ENCODE measurements at places on chromosomes 2 and 18.

DNA sequence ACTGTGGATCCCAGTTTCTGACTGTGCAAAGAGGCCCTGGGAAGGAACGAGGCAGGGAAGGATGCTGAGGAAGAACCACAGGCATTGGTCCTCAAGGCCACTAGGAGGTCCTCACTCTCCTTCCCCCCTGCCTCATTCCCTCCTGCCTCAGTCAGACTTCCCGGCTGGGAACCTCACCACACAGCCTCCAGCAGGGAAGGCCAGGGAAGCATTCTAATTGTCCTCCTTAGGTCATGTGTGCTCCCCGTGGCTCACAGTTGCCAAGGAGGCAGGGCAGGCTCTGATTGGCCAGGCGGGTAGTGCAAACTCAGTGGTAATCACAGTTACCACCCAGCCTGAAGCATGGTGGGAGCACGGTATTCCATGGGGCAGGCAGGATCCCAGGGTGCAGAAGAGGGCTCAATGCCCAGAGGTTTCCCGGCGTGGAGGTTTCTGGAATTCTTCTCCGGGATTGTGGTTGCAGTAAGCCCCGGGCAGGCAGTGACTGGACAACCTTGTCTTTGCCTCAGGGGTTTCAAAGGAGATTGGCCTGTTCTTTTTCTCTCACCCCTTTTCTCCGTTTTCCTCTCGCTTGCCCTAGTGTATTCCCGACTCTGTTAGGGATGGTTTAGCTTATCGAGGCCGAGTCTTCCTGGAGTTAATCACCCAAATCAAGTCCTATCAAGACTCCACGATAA, 27.1 kb downstream of the FER1L5 start:
- no peak for DNase-seq

DNA sequence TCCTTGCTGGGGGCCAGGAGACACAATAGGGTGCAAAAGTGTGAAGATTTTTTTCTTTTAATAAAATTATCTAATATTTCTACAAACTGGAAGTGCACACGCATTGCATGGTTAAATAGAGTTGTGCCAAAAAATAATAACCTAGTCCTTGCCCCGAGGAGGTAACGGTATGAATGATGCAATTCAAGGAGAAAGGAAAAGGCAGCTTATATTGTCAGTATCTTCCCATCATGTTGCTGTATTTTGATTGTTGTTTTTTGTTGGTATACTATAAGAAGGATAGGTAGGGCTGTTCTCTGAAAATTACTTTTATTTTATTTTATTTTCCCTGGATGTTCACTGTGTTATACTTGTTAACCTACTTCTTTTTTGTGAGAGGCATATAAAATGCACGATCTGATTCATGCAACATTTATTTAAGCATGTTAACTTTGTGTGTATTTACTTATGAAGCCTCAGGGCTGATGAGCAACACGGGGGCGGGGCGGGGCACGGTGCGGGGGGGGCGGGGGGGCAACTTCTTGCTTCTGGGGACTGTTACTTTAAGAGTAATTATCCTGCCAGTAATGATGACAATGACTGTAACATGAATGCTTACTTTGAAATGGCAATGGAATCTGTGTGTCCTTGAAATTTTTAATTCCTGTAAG, 118.6 kb downstream of the AQP4 start:
- no peak for DNase-seq

- no peak for DNase-seq
These were observed 50.6 kb downstream of the TTC32 start for GRCh38 chr2:19851116-19851695.

GRCh38 chr2:55986001-55986400, 62.4 kb upstream of the EFEMP1 start:
- no peak for DNase-seq

- DNase-seq = no peak
These were observed 18.7 kb downstream of the HNRNPA3 start for GRCh38 chr2:177231270-177231669.

GRCh38 chr2:226122041-226122440, 677.6 kb downstream of the IRS1 start:
- no peak for DNase-seq

- no peak for DNase-seq
These were observed 159.9 kb upstream of the SESTD1 start for GRCh38 chr2:179424571-179424970.

GRCh38 chr2:199509403-199509802, 51.7 kb upstream of the SATB2 start:
- no peak for DNase-seq

GRCh38 chr2:114083717-114084387, 194.0 kb downstream of the ACTR3 start:
- DNase-seq = no peak

- no peak for DNase-seq
These were observed 791.0 kb upstream of the RAB6C start for GRCh38 chr2:129188451-129188850.

DNA sequence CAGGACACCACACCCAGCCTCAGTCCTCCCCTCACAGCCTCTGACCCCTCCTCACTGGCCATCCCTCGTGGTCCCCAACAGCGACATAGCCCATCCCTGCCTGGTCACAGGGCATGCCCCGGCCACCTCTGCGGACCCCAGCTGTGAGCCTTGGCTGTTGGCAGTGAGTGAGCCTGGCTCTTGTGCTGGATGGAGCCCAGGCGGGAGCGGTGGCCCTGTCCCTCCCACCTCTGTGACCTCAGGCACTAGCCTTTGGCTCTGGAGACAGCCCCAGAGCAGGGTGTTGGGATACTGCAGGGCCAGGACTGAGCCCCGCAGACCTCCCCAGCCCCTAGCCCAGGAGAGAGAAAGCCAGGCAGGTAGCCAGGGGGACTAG, 7.9 kb downstream of the DES start:
- DNase-seq = no peak
